Stimulated activated CD4-positive, alpha-beta T cell treated with anti-CD3 and anti-CD28 coated beads, Interleukin-15, amount 100 ng/mL, for 24 hours (primary cell): ENCODE measurements at places on chromosomes 1 and 21.

GRCh38 chr1:184625271-184625670 lies 129.4 kb downstream of the EDEM3 start:
- no peak for DNase-seq

- peak; percentile 22 for DNase-seq
Measured at GRCh38 chr1:107934578-107934977, 30.4 kb downstream of the VAV3 start.

GRCh38 chr1:183070234-183070922 lies 47.2 kb downstream of the LAMC1 start:
- no peak for DNase-seq

- no peak for DNase-seq
Measured at GRCh38 chr1:218717575-218717974, 372.4 kb downstream of the TGFB2 start.

DNA sequence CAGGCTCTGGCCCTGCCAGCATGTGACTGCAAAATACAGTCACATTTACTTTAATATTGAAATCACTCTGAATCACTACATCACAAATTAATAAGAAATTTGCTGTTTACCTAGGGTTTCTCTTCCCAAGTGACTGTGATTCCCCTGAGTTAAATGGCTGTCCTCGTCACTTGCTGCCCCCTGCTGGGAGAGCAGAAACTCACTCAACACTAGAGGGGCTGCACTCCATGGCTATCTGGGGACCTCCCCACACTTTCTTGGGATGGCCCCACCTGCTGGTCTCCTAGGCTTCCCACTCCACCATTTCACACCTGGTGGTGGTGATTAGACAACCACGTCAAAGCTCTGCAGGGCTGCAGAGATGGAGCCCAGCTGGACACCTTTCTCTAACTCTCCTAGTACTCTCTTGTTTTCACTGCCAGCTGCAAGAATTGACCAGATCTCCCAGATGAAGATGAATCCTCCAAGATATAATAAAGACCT lies 63.4 kb downstream of the CD2 start:
- DNase-seq = peak; percentile 87

DNA sequence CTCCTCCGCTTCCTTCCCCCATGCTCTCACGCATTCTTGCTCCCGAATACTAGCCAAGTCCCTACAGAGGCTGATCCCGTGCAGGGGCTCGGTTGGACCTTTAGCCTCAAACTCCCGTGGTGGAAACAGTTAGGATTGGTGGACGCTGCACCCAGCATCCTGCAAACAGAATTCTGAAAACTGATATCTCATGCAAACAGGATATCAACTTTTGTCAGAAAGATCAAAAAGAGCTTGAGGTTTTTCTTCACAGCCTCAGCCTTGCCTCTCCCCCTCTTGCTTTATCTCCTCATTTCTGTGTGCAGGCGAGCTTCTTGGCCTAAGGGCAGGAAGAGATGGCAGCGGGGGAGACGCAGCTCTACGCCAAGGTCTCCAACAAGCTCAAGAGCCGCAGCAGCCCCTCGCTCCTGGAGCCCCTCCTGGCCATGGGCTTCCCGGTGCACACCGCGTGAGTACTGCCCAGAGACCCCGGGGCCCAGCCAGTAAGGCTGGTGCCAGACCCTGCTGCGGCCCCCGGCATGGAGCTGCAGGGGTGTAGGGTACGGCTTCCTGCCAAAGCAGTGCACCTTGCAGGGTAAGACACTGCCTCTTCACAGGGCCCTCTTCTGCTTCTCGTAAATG lies at the start of gene UBASH3A:
UBASH3A (plus strand) TSS at position 292 of the 621 bp plus-strand sequence; CDS start at position 336, 44 bp downstream.
- peak; percentile 50 for DNase-seq

GRCh38 chr1:10759413-10760200 lies 36.8 kb downstream of the CASZ1 start:
- no peak for DNase-seq

- DNase-seq = peak; percentile 64
Measured at GRCh38 chr1:109802136-109802900, 38.6 kb upstream of the EPS8L3 start.

- DNase-seq = no peak
Measured at GRCh38 chr1:99548943-99549605, 96.8 kb upstream of the PALMD start.

DNA sequence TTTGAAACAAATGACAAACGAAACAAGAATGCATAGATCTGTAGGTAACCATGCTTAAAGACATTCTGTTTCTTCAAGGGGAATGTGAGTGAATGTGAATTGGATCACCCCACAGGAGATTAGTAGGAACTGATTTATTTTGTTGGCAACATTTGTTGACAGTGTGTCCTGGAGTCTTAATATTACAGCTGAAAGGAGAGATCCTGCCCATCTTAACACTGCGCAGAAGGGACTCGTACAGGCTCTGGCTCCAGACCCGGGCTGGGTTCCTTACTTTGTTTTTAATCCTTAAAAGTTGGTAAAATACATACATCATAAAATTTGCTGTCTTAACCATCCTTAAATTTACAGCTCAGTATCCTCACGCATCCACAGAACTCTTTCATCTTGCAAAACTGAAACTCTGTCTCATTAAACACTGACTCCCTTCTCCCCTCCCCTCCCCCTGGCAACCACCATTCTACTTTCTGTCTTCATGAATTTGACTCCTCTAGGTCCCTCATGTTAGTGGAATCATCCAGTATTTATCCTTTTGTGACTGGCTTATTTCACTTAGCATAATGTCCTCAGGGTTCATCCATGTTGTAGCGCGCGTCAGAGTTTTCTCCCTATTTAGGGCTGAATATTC lies 74.1 kb downstream of the GALNT2 start:
- peak; percentile 29 for DNase-seq

DNA sequence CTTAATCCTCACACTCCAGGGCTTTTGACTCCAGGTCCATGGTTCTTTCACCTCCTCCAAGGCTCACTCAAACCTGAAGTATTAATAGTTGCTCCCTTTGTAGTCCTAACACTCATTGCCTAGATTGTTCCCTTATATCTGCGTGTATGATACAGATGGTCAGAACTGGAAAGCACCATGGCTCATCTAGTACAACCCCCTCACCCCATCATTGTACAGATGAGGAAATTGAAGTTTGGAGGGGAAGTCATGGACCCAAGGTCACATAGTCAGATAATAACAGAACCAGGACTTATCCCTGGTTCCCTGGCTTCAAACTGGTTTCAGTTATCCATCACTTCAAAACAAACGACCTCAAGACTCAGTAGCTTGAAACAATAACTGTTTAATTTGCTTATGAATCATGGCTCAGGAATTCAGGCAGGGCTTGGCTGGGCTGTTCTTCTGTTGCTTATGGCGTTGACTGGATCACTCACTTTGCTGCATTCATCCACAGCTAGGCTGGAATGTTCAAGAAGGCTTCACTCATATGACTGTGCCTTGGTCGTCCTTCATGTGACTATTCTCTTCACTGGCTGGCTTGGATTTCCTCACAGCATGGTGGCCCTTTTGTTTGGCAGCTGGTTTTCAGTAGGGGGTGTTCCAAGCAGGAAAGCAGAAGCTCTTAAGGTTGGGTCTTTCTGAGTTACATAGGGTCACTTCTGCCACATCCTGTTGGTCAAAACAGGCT lies 5.0 kb downstream of the NOS1AP start:
- DNase-seq = no peak

DNA sequence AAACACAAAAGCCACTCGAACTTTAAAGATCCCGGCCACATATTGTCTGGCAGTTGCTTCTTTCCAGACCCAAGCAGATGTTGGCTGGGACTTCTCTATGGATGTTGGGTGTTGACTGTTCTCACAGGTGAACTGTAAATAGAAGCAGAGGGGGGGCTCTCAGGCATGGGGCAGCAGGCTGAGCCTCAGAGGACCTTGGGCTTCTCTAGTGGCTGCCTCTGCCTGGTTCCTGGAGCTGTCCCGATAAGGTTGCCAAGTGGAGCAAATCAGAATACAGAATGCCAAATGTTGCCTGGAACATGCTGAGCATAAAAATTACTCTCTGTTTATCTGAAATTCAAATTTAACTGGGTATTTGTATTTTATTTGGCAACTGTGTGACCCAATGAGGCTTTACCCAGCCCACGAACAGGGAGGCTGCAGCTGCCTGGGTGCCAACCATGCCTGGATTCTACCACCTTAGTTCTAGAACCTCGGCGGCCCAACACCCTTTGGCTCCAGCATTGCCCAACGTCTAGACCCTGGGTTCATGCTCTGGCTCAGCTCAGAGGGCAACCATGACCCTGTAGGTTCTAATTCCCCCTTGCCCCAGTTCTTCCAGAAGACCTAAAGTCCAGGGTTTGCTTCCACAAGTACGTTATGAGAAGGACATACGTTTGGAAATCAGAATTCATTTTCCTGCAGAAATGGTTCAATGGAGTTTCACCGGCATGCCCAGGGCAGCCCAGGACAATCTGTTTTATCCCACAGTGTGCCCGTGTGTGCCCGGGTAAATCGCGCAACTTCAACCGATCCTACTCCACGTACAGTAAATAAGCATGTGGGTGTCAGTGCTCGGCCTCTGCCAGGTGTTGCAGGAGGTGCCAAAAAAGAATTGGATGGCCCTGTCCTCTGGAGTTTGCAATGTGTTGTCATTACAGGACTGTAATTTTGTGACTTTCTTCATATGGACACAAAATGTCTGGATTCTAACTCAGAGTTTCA lies 5.4 kb upstream of the SLC45A1 start:
- DNase-seq = no peak

- no peak for DNase-seq
Measured at GRCh38 chr1:209380420-209380819, 203.1 kb upstream of the CAMK1G start.

- DNase-seq = no peak
Measured at GRCh38 chr1:110734133-110734680, 59.5 kb upstream of the KCNA3 start.

- DNase-seq = no peak
Measured at GRCh38 chr1:245684166-245684565, 529.4 kb downstream of the KIF26B start.

- DNase-seq = no peak
Measured at GRCh38 chr1:14498839-14499238, 99.6 kb upstream of the KAZN start.

DNA sequence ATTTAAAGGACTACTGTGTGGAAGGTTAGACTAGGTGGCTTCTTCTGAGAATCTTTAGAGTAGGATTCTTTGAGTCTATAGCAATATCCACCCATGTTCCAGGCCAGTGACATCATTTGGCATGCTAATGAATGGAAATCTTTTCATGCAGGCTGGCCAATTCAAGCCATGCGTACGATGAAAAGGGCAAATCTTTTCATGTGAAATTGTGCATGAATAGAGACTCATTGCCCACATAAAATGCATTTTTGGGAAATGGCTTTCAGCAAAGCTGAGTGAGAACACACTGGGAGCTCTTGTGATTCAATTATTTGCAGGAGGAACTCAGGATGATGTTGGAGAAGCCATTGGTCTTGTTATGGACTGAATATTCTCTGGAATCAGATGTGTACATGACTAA lies 324.9 kb upstream of the DAB1 start:
- no peak for DNase-seq

GRCh38 chr1:204885288-204885711 lies 14.6 kb downstream of the NFASC start:
- DNase-seq = no peak

GRCh38 chr1:15799004-15799867 lies 8.2 kb downstream of the UQCRHL start:
- peak; percentile 26 for DNase-seq

- no peak for DNase-seq
Measured at GRCh38 chr1:197438010-197438790, 170.1 kb downstream of the CRB1 start.

DNA sequence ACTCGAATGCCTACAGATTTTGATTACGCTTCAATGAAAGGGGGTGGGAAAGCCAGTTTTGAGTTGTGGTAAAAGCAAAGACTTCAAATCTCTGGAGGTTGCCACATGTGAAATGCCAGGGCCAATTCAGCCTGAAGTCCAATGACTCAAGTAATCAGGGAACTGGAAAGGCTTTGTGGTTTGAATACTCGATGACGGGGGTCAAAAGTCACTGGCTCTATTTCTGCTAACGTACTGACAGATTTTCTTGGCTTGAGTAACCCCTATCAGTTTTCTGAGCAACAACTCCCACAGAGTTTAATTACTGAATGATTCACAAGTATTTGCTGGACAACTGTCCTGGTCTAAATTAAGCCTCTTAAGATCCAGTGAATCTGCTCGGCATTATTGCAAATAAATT lies 152.2 kb downstream of the SIPA1L2 start:
- no peak for DNase-seq

DNA sequence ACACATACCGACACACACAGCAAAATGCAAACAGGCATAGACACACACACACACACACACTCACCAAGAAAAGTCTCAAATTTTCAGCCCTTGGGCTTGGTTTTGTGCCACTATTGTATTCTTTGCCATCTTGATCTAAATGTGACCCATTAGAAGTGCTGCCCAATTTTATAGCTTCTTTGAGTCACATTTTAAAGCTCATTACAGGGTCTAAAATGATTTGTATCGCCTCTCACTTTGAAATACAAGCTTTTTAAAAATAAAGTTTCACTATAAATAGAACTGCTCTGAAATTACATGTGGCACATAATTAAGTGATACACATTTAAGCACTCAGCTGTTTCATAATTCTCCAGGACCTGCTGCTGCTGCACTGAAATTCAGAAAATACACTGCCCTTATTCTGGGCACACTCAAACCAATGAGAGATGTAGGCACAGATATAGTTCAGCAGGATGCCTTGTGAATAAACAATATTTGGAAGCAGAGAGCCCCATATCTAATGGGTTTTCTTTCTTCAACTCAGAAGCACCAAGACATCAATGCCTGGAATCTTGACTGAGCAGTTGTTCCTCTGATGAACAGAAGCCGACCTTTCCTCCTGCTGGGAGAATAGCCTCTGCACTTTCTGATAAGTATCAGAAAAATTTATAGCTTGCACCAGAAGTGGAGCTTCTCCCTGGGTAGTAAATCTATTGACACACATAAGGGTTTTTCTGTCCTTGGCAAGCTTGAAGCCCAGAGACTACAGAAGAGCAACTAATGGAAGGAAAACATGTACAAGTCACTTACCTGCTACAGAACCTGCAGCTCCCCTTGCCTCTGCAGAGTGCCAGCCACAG lies 37.0 kb upstream of the PLPPR4 start:
- no peak for DNase-seq

GRCh38 chr21:29376556-29376955 lies 77.8 kb downstream of the BACH1 start:
- peak; percentile 69 for DNase-seq

- no peak for DNase-seq
Measured at GRCh38 chr1:38508232-38508631, 351.3 kb downstream of the RRAGC start.

- peak; percentile 84 for DNase-seq
Measured at GRCh38 chr1:16888860-16889816, 6.6 kb upstream of the RNU1-2 start.

DNA sequence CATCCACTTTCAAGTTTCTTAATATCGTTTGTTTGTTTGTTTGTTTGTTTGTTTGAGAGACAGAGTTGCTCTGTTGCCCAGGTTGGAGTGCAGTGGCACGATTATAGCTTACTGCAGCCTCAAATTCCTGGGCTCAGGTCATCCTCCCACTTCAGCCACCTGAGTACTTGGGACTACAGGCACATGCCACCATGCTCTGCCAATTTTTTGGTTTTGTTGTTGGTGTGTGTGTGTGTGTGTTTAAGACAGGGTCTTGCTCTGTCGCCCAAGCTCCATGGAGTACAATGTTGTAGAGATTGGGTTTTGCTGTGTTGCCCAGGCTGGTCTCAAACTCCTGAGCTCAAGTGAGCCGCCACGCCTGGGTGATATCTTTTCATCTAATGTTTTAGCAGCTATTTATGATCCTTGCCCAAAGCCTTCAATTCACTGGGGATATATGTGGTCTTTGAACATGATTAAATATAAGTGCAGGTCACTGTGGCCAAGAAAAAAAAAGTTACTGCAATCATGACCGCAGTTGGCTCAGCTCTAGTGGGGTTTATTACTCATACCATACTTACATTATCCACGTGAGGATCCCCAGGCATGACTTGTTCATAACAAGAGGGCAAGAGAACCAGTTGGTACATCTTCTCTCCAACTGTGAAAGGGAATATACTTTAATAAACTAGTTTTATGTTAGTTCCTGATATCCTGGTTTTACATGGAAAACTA lies 8.0 kb downstream of the RRP1B start:
- no peak for DNase-seq
